ENCODE measurements at places on chromosomes 4 and X.

- no peak for DNase-seq
- H3K4me1 ChIP-seq: no peaks in the 10 kb centered on the region
- H3K4me3 ChIP-seq: no peak overlapping the region
- H3K36me3 ChIP-seq: no peaks in the 10 kb centered on the region
- no peak overlapping the region for H3K27ac ChIP-seq
These were observed 81.6 kb upstream of the MID1 start for GRCh38 chrX:10702031-10702430.

GRCh38 chr4:30716158-30716557 lies 4.0 kb upstream of the PCDH7 start:
- peaks cover 48% of the 10 kb centered on the region for H3K4me1 ChIP-seq
- no peaks in the 10 kb centered on the region for H3K36me3 ChIP-seq
- H3K4me3 ChIP-seq: peak overlapping the region; percentile 85
- peaks cover 25% of the 10 kb centered on the region for H3K27me3 ChIP-seq
- no peak overlapping the region for H3K27ac ChIP-seq
- peak; percentile 22 for DNase-seq

DNA sequence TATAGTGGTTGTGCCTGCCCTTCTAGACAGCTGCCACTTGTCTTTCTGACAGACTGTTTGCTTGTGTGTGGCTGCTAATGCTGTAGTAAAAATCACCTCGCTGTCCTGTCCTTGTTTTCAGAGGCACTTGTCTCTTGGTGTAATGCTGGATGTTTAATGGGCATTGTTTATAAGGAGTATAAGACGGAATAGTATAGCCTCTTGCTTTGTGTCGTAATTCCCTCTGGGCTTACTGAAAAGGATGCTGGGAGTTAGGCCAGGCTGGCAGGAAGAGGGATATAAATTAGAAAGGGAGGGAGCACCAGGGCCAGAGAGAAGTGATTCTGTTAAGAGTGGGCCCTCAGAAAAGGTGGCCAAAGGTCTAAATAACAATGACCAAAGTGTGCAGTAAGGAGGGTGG lies 29.0 kb downstream of the NHS start:
- peak overlapping the region; percentile 36 for H3K27ac ChIP-seq
- H3K4me3 ChIP-seq: no peak overlapping the region
- peaks cover 20% of the 10 kb centered on the region for H3K36me3 ChIP-seq
- DNase-seq: no peak

DNA sequence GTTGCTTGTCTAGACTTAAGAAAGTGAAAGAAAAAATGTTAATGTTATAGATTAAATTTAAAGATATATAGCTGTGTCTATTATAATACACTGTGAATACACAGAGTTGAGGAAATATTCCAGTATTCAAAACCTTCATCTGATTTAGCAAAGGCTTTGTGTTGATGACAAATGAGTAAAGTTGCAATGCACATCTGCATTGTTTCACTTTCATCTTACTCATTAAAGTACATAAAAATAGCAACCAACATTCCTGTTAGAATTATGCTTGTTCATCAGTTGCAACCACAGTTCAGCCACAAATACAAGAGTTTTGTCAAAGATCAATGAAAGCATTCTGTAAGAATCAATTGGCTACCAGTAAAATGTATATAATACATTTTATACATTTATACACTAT lies 346.4 kb upstream of the SLC7A11 start:
- H3K27ac ChIP-seq: no peak overlapping the region
- no peaks in the 10 kb centered on the region for H3K4me1 ChIP-seq
- H3K27me3 ChIP-seq: peaks cover 2% of the 10 kb centered on the region
- no peak overlapping the region for H3K4me3 ChIP-seq
- no peak for DNase-seq

GRCh38 chr4:70760662-70761061 lies 38.9 kb downstream of the RUFY3 start:
- no peak for DNase-seq
- H3K36me3 ChIP-seq: peaks cover 41% of the 10 kb centered on the region
- 0 out of 2 replicates have a peak, but pooled peaks cover 4% of the 10 kb centered on the region for H3K27me3 ChIP-seq
- H3K4me1 ChIP-seq: peaks cover 33% of the 10 kb centered on the region
- H3K27ac ChIP-seq: no peak overlapping the region
- H3K4me3 ChIP-seq: no peak overlapping the region

DNA sequence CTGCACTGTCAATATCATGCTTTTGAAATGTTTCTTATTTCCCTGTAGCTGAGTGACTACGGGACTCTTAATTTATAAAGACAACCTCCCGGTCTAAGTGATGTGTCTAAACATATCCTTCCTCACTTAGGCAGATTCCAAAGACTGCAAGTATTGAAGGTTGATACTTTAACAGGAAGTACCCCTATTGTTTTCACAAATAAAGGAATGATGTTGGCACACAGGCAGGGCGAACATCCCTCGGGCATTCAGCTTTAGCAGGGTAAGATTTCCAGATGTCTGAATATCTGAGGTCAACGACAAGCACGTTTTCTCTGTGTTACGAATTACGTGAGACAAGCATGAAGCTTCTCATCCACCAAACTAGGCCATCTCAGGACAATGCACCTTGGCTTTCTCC lies 638.0 kb upstream of the FRG1 start:
- H3K27me3 ChIP-seq: no peaks in the 10 kb centered on the region
- no peak for DNase-seq
- H3K4me1 ChIP-seq: no peaks in the 10 kb centered on the region
- no peaks in the 10 kb centered on the region for H3K36me3 ChIP-seq
- no peak overlapping the region for H3K27ac ChIP-seq

GRCh38 chr4:70158576-70158975 lies 4.5 kb downstream of the PRR27 start:
- no peaks in the 10 kb centered on the region for H3K4me1 ChIP-seq
- DNase-seq: no peak
- no peak overlapping the region for H3K4me3 ChIP-seq
- H3K27ac ChIP-seq: no peak overlapping the region
- H3K36me3 ChIP-seq: no peaks in the 10 kb centered on the region
- no peaks in the 10 kb centered on the region for H3K27me3 ChIP-seq

DNA sequence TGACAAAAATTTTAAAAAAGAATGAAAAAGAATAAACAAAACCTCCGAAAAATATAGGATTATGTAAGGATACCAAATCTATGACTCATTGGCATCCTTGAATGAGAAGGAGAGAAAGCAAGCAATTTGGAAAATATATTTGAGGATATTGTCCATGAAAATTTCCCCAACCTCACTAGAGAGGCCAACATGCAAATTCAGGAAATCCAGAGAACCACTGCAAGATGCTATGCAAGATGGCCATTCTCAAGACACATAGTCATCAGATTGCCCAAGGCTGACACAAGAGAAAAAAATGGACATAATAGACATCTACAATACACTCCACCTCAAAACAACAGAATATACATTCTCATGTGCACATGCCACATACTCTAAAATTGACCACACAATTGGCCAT lies 135.9 kb upstream of the SPANXB1 start:
- DNase-seq: peak; percentile 53
- H3K27me3 ChIP-seq: peaks cover 1% of the 10 kb centered on the region
- no peaks in the 10 kb centered on the region for H3K36me3 ChIP-seq
- no peak overlapping the region for H3K4me3 ChIP-seq
- H3K4me1 ChIP-seq: peaks cover 14% of the 10 kb centered on the region

DNA sequence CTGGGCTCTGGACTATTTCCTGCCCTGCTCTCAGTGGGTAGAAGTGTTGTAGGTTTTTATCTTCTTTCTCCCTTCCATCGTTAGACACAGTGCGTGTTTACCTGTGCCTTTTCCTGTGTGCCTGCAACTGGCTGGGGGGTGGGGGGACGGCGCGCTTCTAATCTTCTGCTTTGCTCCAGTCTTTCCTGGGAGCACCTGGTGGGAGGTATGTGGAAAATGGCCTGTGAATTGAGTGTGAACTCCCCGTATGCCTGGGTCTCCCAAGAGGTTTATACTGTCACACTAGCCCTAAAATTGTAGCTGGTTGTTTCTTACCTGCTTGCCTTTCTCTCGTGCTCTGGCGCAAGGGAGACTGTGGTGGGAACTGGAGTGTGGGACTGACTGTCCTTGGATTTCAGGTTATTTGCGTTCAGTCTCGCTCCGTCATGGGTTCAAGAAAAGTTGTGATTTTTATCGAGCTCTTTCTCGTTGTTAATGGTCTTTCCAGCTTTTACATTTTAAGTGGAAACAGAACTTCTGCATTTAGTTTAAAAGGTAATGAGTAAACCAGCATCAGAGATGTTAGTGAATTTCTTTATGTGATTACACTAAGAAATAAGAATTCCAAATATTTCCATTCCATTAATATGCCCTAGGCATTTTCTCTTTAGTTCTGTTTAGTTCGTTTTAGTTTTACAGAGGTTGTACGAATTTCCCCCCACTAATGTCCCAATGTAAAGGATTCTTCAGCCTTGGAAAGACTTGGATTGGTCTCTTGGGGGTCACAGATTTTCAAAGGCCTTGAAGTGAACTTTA lies 15.3 kb downstream of the MRPL1 start:
- DNase-seq: no peak
- no peak overlapping the region for H3K4me3 ChIP-seq
- H3K27ac ChIP-seq: no peak overlapping the region
- H3K27me3 ChIP-seq: no peaks in the 10 kb centered on the region
- H3K36me3 ChIP-seq: peaks cover 22% of the 10 kb centered on the region

GRCh38 chr4:15428611-15429010 lies 778 bp downstream of the C1QTNF7 start:
- peaks cover 7% of the 10 kb centered on the region for H3K27me3 ChIP-seq
- DNase-seq: no peak
- H3K27ac ChIP-seq: no peak overlapping the region
- H3K4me1 ChIP-seq: no peaks in the 10 kb centered on the region
- no peak overlapping the region for H3K4me3 ChIP-seq

GRCh38 chr4:25500626-25501316 lies 123.7 kb downstream of the ANAPC4 start:
- no peak for DNase-seq
- no peak overlapping the region for H3K27ac ChIP-seq

- no peaks in the 10 kb centered on the region for H3K27me3 ChIP-seq
- no peak overlapping the region for H3K4me3 ChIP-seq
- H3K27ac ChIP-seq: peak overlapping the region; percentile 20
These were observed 177.0 kb downstream of the CAMK2D start for GRCh38 chr4:113584407-113585150.

DNA sequence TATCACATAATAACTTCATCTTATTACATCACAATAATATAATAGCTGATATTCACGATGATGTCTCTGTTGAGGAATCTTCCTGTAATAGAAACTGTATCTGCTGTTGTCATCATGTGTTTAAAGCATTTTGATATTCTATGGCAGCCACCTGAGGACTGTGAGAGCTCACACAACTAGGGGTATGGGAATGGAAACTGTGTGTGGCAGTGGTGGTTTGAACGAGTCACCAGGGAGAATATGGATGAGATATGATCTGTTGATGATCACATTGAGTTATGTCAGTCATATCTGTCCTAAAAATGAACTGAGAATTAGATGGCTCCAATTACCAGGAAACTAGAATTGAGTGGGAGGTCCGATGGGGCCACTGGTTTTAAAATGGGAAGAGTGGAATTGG lies 169.6 kb downstream of the MID1IP1 start:
- peaks cover 12% of the 10 kb centered on the region for H3K4me1 ChIP-seq
- H3K27me3 ChIP-seq: peaks cover 2% of the 10 kb centered on the region
- no peak for DNase-seq
- H3K36me3 ChIP-seq: no peaks in the 10 kb centered on the region
- H3K27ac ChIP-seq: no peak overlapping the region

Measured in HFFc6 (cell line).